ENCODE measurements at places on chromosomes 6 and 20.

- no peak for DNase-seq
Observed at GRCh38 chr6:134351615-134352474, 33.9 kb upstream of the SGK1 start.

DNA sequence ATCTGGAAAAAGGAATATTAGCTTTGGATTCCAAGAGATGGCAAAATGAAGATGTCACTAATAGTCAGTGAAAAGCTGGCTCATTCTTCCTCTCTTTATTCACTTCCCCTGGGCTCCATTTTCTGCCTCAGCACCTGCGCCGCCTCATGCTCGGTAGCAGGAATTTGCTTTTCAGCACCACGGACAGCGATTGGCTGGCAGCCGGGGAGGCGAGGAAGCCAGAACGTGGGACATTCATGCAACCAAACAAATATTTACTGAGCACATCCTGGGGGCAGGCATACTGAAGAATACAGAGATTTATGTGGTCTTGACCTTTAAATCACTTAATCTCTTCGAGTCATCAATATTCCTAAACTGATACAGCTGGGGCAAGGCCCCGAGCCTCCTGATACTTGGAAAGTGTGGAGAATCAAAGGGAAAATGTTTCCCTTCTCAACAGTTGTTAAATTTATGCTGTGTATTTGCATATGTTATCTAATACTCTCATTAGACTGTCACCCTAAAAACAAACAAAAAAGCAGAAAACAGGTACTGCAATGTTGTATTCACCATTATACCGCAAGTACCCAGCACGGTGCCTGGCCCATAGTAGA is 12.1 kb upstream of the PDYN start:
- peak; percentile 87 for DNase-seq

- DNase-seq = no peak
Observed at GRCh38 chr6:30542404-30542725, 13.9 kb downstream of the GNL1 start.

- no peak for DNase-seq
Observed at GRCh38 chr6:6781172-6781872, 192.8 kb downstream of the LY86 start.

DNA sequence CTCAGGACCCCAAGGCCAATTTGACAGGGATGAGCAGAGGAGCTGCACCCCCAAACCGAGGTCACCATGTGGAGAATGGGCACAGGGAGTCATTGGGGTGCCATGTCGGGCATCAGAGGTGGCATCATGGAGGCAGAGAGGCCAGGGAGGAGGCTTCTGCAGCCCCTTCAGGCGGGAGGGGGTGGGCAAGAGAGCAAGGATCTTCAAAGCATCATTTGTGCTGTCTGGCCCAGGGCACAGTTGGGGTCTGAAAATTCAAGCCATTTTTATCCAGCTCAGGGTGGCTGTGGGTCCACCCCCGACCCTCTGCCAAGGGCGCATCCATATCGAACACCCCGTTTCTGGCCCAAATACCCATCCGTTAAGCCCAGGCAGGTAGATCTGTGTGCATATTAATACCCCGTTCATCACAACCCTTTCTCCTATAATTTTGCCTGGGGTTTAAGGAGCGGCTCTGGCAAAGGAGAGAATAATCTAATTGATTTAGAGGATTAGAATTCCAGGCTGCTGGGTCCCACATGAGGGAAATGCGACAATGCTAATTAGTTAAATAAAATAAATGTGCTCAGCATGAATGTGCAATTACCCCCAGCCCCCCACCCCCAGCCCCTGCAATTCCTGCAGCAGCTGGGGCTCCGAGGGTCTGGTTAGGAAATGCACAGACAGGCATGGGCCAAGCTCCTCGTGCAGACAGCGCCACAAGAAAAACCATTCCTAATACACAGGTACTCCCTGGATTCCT is 31.9 kb downstream of the VSTM2L start:
- no peak for DNase-seq

Measured in endothelial cell (in vitro differentiated cells).